Right ventricle myocardium superior (tissue), 1 donor: ENCODE measurements at places on chromosomes 5 and 9. TPM values are rescaled to one million over a fixed set of nuclear protein-coding genes. Genes with fewer than 3 reads are reported as not detected.
A peak's percentile ranks its signal among the peaks of the same experiment; 100 is the strongest.

GRCh38 chr5:76999451-76999850 is 30.8 kb upstream of the AGGF1 start:
- no peak for DNase-seq

DNA sequence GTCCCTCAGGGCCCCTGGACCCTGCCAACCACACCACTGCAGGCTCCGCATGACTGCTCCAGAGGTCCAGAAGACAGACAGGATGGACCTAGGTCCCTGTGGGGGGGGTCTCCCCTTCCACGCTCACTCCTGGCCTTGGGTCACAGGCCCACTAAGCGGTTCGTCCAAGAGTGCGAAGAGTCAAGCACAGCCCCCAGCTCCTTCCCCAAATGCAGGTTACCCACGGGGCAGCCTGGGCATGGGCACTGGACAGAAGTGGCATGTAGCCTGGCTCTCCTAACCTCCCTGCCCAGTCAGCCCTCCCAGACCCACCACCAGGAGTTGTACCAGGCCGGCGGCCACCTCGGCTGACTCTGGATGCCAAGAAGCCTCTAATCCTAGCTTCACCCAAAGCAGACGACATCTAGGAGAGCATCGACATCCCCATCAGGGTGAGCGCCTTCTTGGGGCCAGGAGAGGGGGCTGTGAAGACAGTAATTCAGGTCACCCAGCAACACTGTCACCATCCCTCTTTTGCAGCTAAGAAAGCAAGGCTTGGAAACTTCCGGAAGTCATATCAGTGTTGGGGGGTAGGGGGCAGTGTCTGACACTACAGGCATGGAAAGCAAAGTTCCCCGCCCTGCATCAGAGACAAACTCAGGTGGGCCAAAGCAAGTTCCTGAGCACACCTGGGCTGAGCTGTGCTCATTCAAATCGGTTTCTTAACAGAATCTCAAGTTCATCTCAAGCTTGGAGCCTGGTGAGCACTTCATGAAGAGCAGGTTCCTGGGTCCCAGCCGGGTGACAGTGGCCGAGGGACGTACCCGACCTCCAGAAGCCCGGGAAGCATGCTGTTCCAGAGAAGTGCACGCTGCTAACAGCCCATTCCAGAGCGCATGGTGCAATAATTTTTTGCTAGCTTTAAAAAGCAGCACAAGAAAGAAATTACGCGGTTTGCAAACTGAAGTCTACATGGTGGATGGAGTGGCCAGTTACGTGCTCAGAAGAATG is 68.7 kb downstream of the SEMA4D start:
- no peak for DNase-seq

DNA sequence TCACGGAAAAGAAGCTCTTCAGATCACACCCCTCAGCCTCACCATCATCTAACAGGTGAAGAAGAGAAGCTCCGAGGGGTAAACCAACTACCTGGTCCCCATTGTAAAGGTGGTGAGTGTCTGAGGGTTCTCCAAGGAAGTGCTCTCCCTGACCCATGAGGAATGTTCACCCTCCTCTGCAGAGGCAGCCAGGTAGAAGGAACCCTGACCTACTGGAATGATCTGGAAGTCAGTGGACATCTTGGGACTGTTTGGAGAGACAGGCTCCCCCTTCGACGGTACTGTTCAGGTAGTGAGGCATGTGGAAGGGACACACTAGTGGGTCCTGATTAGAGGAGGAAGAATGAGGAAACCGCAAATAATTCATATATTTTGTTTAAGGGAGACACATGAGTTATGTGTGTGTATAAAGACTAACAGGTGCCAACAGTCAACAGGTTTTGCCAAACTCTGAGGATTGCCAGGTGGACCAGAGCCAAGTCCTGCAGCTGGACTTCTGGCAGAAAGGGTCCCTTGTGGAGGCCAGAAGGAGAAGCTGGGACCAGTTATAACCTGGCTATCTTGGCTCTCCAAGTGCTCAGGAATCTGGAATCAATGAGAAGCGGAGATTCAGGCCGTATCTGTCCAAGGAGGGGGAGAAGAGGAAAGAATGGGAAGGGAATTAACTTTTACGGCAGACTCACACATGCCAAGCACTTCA is 3.0 kb upstream of the ZBTB34 start:
- no peak for DNase-seq

DNA sequence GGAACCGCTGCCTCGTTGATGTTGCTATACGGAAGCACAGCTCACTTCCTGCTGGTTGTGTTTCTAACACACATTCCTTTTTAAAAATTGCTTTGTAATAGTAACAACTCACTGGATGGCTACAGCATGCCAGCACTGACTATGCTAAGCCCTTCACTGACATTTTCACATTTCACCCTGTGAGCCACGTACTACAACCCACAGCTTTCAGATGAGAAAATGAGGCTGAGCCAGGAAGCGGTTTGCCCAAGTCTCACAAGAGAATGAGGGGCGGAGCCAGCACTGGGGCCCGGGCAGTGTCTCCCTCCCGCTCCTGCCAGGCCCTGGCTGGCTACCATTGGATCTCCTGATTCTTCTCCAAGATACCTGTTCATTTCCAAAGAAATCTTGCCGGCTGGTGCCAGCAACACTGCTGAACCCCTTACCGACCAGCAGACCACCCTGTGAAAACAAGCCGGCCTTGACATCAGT is 38.3 kb downstream of the FAM78A start:
- DNase-seq = peak; percentile 86

GRCh38 chr5:77645158-77645994 is 6.9 kb upstream of the OTP start:
- DNase-seq = no peak

DNA sequence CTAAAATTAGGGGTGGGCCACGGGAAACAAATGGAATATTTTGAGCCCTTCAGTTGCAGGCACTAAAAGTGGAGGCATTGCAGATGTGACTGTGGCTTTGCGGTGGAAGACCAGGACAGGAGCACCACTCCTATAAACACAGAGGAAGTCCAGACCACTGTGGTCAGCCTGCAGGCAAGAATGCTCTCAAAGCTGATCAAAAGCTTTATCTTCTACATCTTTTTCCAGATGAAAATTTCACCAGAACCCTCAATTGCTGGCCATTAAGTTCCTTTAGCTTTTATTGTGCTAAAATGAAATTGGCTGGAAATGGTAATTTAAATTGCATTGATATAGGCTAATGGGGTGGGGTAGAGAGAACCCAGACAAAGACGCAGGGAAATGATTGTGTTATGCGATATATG is 208.8 kb downstream of the ERCC6L2 start:
- no peak for DNase-seq

DNA sequence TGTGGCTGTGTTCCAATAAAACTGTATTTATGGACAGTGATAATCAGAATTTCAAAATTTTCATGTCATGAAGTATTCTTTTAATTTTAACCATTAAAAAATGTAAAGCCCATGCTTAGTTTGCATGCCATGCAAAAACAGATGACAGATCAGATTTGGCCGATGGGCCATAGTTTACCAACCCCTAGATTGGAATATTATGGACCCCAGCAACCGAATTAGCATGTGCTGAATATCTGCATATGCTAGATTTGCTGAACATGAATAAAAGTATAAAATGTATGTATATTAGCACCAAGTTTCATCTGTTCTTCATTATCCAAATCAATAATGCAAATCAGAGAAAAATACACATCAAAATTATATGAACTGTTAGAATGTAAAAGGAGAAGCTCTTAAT is 158.5 kb upstream of the PPP1R2B start:
- DNase-seq = no peak

GRCh38 chr9:90044263-90044662 is 439.5 kb downstream of the GADD45G start:
- DNase-seq = no peak

- no peak for DNase-seq
These were observed 47.8 kb upstream of the TGFBR1 start for GRCh38 chr9:99056886-99057664.

- no peak for DNase-seq
These were observed 96.2 kb upstream of the PRDM9 start for GRCh38 chr5:23411200-23411599.

DNA sequence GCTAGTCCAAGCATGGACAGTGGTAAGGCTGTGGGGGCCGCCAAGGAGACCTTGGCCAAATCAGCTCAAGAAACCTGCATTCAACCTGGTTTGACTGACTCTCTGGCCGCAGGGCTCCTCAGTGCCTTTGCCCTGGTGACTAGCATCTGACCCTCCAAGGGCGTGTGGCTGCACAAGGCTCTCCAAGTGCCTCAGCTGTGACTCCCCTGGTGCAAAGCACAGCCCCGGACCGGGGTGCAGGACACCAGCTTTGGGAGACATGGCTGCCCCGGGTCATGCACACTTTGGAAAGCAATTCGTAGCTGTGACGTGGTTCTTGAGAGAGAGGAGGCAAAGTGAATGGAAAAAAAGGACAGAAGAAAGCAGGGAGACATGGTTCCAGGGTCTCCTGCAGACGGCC is 245.2 kb upstream of the IRX2 start:
- DNase-seq = no peak

GRCh38 chr9:37255187-37255586 is 134.8 kb downstream of the ZCCHC7 start:
- DNase-seq = no peak

DNA sequence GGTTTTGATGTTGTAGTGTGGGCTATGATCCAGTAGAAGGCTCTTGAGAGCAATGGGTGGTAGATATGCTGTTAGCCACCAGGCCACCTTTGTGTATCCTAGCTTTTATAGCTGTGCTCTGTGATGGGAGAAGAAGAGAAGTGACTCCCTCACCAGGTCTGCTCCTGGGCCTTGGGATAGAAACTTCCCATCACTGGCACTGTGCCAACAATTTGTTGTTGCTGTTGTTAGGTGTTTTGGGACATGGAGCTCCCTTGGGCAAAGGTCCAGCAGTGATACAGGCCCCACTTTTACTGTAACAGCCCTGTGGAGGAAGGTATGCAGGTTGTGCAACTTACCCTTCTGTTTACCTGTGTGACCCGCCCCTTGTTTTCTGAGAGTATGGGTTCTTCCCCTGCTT is 570.9 kb upstream of the GRIN3A start:
- DNase-seq = no peak

GRCh38 chr9:33884856-33885701 is 68.1 kb downstream of the UBE2R2 start:
- no peak for DNase-seq

DNA sequence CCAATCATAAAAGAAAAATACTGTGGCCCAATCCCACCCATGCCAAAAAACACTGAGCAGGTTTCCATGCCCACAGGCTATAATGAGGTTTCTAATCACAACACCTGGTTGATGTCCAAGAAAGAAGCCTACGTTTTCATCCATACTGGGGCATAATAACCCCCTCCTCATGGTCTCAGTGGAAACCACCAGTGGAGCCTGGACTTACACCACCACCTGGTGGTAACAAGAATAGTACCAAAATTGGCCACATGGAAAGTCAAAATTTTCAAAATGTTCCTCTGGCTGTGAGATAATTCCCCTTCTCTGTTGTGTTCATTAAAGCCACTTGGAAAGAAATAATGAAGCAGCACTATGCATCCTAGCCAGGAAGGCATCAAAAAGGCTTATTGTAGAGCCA is 687.3 kb upstream of the ST8SIA4 start:
- DNase-seq = no peak

GRCh38 chr9:133028221-133028620 is 2.6 kb upstream of the GTF3C5 start:
- no peak for DNase-seq

DNA sequence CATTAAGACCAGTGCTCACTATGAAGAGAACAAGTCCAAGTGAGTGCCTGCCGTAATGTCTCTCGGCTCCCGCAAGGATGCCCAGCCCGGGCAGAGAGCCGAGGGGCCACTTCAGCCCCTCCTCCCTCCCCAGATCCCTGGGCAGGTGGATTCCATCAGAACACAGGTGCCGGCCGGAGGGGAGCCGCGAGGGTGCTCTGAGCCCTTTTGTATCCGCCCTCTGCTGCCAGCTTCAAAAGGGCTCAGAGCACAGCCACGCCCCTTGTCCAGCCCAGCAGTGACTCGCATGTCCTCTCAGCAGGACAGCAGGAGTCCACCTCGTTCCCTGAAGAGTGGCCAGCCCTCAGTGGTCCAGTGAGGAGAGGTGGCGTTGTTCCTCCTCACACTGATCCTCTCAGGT is 43.9 kb downstream of the CYFIP2 start:
- DNase-seq = no peak

DNA sequence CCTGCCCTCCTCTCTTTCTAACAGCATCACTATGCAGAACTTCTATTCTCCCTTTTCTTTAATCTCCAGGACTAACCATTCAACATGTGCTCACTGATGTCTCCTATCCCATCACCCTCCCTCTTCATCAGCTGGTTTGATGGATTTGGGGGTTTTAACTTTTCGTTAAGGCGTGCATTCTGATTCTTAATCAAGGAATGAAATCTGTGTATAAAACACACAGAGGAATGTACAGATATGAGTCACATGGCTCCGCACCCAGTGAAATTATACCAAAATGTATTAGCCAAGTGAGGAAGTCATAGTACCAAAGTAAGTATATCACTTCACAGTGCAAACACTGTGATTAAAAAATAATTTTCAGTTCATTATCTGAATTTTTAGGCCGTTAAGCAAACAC is 35.2 kb downstream of the MARCHF11 start:
- DNase-seq = no peak

GRCh38 chr9:132988244-132989013 is 9.9 kb downstream of the GFI1B start:
- DNase-seq = no peak

DNA sequence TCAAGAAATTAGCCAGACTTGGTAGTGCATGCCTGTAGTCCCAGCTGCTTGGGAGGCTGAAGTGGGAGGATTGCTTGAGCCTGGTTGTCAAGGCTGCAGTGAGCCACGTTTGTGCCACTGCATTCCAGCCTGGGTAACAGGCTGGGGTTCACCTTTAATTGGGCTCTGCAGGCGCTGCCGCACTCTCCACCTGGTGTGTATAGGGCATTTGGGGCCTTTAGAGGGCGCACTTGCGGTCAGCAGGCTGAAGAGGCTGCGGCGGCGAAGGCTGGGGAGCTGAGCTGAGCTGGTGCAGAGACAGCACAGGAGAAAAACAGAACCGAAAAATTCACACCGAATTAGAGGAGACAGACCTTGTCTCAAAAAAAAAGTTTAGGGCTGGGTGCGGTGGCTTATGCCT is 31.2 kb downstream of the CDK7 start:
- no peak for DNase-seq

- DNase-seq = no peak
These were observed 100.0 kb upstream of the PIK3R1 start for GRCh38 chr5:68115584-68115983.

- DNase-seq = peak; percentile 78
These were observed 1.1 kb upstream of the BNC2 start for GRCh38 chr9:16871336-16872151.

GRCh38 chr9:136090056-136090735 is 4.9 kb downstream of the NACC2 start:
- DNase-seq = peak; percentile 45

- DNase-seq = no peak
These were observed 532.8 kb upstream of the KLF4 start for GRCh38 chr9:108022246-108022935.

Gene RASGEF1C
- 0.59 TPM for total RNA-seq

Gene CER1
- not detected for total RNA-seq

Gene PCA3
- not detected for total RNA-seq

Gene PDE6A
- 0.08 TPM for total RNA-seq

Gene PCDHB9
- 0.81 TPM for total RNA-seq

Gene NDST1
- total RNA-seq = 50.8 TPM

Gene TGFBI
- total RNA-seq = 49.9 TPM

Gene MLANA
- not detected for total RNA-seq

Gene OBP2B
- not detected for total RNA-seq

Gene MYOT
- total RNA-seq = 11.7 TPM

Gene LCN2
- total RNA-seq = not detected
